Activated naive CD4-positive, alpha-beta T cell (primary cell): ENCODE measurements at places on chromosomes 5 and 9.
A peak's percentile ranks its signal among the peaks of the same experiment; 100 is the strongest.

GRCh38 chr9:96487029-96487396, 37.0 kb downstream of the HABP4 start:
- DNase-seq: no peak

DNA sequence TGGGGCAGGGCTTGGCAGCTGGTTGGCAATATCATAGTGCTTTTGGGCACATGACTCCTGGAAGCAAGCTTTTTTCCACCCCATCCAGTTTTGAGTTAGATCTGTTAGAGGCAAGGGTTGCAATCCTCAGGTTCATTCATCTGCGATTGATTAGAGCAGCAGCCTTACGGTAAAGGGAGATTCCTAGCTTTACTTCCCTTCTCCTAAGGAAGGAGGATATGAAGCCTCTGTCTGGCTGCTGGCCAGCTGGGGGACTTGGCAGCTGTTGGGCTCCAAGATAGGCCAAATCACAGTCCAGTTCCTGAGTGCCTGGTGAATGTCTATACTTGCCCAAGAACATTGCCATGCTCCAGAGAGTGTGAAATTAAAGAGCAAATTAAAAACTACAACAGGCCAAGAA, 113.4 kb upstream of the CCNH start:
- no peak for DNase-seq

DNA sequence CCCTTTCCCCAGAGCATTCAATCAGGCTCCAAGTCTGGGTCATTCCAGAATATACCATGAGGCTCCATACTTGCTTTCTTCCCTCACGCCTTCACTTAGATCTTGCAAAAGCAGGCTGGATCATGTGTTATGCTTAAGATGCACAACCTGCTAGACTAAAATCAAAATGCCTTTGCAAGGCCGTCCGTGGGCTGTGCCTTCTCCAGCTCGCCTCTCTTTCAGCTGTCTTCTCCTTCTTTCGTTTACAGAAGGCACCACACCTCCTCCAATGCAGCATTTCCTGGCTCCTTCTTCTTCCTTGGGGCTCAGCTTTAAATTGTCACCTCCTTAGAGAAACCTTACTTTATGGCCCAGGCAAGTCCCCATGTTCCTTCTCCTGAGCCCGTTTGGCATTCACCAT, 150.6 kb downstream of the ADCY2 start:
- no peak for DNase-seq

GRCh38 chr9:69188975-69189374, 14.9 kb downstream of the TJP2 start:
- no peak for DNase-seq

DNA sequence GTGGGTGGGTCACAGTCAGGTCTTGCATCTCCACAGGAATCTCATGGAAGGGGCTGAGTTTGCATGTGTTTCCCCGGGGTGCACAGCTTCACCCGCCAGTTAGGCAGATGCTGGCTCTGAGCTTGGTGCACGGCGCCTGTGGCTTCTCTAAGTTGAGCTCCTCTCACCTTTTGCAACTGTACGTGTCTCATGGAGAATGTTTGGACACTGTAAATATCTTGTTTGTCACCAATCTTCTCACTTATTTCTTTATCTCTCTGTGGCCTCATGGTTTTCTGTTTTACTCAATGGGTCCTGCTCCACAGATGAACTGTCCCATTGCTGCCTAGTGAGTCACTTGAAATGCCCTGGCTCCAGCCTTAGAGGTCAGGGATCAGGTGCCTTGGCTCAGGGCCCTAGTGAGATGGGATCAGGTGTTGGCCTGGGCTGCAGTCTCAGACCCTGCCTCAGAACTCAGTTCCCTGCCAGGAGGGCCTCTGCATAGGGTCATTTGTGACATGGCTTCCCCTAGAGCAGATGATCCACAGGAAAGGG, 61.6 kb downstream of the WNK2 start:
- DNase-seq: no peak

DNA sequence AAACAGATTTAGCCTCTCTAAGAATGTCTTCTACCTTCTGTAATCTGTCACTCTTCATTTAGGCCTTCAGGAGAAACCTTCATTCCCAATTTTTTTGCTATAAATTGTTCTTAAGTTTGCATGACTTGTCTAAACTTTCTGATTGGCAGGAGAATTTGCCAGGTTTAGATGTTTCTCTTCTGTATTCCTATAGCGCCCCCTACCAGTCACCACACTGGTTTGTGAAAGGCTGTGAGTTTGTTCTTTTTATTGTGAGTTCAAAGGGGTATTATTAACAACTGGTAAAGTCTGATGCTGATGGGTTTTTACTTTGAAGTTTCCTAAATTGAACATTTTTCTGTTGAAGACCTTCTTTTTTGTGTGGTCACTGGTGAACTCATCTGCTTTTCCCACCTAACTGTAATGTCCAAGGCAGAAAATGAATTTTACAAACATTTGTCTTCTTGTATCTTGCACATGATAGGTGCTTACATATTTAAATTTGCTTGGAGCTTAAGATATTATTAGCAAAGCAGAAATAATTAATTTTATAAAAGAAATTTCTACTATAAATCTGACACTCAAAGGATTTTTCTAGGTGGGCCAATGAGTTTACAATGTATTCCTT, 18.4 kb upstream of the F2RL2 start:
- DNase-seq: peak; percentile 0

- no peak for DNase-seq
Measured at GRCh38 chr5:156589104-156589945, 260.8 kb upstream of the PPP1R2B start.

- no peak for DNase-seq
Measured at GRCh38 chr5:109659901-109660300, 29.8 kb upstream of the MAN2A1 start.

DNA sequence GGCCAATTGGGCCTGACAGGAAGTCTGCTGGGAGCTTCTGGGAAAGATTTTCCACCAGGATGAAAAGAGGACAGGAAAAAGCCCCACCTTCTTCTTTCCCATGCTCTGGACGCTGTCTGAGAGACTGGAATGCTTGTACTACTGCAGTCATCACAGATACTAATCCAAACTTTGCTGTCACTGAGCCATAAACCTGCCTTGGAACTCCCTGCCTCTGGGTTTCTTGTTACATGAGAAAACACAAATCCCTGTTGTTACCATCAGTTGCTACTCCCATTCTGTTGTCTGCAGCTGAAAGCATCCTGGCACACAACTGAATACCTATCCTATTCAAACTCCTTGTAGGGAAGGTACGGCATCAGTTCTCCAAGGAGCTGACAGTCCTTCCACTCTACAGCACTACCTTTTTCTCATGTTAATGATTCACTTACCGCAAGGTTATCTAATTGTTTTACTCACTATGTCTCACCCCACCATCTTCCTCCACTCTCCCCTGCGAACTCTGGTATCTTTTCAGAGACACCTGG, 167.5 kb downstream of the CDK5RAP2 start:
- no peak for DNase-seq

DNA sequence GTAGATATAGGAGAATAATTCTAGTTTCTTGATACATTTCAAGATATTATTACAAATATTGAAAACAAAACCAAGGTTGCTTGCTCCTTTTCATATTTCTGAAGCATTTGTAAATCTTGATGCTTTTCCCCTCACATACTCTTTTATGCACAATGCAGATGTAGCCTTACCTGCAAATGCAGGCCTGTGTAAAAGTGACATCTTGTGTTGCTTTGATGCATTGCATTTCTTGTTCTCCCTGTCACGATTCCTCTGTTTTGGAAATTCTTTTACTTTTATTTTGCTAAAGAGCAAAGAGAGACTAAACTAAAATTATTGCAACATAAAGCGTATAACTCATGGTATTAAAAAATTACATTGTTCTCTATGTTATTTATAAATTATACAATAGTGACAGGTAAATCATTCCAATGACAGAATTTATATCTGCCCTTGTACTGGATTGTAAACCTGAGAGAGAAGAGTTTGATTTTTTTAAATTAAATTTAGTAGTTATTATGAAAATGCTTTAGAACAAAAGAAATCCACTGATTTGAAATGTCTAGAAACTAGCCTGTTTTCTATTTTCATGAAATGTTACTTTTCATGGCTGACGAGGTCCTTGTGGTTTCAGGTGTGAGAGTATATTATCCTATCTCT, 970.0 kb downstream of the MAT2B start:
- DNase-seq: no peak

GRCh38 chr5:119332978-119333401, 22.8 kb upstream of the TNFAIP8 start:
- no peak for DNase-seq

- DNase-seq: no peak
Measured at GRCh38 chr5:136799806-136800372, 434.5 kb upstream of the TRPC7 start.

GRCh38 chr5:142617416-142618129, 68.3 kb downstream of the FGF1 start:
- no peak for DNase-seq
